Dorsolateral prefrontal cortex (tissue), 122 donors: ENCODE measurements at places on chromosomes 6 and 20.

- peak; percentile 71 for DNase-seq
Measured at GRCh38 chr6:158026054-158026900, 44.6 kb downstream of the SYNJ2 start.

DNA sequence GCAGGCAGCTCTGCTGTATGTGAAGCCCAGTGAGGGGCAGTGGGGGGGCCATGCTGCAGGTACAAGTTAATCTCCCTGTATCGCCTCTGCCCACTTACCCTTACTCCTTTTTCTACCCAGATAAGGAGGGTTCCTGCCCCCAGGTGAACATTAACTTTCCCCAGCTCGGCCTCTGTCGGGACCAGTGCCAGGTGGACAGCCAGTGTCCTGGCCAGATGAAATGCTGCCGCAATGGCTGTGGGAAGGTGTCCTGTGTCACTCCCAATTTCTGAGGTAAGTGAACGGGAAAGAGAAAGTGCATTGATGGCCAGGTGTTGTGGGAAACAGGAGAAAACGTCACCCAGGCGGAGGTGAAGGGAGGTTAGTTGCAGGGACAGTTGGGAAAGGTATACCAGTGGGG, 10.3 kb downstream of the WFDC2 start:
- no peak for DNase-seq

- no peak for DNase-seq
Measured at GRCh38 chr20:49172413-49172812, 15.7 kb downstream of the STAU1 start.

DNA sequence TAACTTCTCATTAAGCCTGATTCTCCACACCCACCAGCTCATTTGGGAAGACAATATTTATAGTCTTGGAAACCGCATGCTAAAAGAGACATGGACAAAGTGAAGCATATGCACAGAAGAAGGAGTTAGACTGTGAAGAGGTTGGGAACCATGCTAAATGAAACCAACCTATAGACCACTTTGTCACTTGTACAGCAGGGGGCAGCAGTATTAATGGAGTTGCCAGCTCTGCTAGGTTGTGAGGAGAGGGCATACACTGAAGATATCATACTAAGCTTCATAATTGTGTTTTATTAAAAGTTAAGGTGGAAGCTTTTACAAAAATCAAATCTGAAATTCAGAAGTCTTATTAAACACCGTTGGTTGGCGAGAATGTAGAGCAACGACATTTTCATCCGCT, 38.3 kb upstream of the HMGCLL1 start:
- no peak for DNase-seq

DNA sequence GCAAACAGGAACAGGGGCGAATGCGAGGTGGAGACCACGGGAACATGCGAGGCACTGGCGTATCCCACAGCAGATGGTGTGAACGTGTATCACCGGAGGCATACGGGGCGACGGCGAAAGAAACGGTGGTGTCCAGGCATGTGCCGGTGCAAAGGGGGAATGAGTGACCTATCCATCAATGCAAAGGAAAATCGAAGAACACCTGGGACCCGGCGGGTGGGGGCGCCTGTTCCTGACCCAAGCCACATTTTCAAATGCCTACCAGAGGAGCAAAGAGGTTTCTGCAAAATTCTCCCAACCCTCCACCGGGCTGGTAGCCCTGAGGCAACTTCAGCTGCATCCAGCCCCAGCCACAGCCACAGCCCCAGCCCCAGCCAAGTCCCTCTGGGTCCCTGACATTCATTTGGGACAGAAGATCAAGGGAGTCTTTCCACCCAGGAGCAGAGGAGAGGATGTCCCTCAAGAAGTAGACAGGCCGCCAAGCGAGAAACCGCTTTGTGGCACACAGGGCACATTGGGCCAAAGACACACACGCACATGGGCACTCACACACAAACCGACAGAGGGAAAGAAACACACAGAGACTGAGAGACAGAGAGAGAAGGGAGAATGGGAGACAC, 164.0 kb upstream of the ZNF337 start:
- no peak for DNase-seq

DNA sequence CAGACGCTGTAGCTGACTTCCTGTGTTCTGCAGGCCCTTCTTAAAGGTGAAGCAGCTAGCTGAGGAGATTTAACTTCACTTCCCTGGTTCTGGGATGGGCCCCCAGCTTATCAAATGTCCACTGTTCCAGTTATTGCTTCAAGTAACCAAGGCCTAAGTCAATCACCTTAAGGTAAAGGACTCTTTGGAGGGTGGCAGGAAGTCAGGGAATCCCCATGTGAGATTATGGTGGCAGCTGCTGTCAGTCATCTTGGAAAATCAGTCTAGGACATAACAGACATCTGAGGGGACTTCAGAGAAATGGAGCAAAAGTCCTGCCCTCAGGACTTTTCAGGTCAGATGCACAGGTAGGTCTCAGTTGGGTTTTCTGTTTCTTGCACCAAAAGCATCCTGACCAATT, 3.8 kb downstream of the ELOVL5 start:
- no peak for DNase-seq

- DNase-seq = no peak
Measured at GRCh38 chr6:129598244-129599187, 111.5 kb downstream of the ARHGAP18 start.

GRCh38 chr6:130385064-130385695, 19.4 kb downstream of the TMEM200A start:
- DNase-seq = no peak
